Peyer's patch (tissue), 4 donors: ENCODE measurements at places on chromosomes 5 and 9.
A peak's percentile ranks its signal among the peaks of the same experiment; 100 is the strongest.

DNA sequence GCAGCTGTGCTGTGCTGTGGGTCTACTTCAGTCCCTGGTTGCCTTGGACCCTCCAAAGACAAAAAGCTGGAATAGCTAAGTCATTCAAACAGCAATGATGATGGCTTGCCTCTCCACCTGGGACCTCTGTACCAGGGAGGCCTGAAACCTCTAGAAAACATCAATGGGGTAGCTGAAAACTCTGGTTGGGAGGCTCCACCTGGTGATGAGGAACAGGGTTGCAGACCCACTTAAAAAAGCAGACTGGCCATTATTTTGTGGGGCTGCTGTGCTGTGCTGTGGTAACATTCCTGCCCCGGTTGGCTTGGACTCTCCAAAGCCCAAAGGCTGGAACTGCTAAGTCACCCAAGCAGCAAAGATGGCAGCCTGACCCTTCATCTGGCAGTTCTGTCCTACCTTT is 839.3 kb upstream of the ARRDC3 start:
- no peak for DNase-seq

- no peak for DNase-seq
Observed at GRCh38 chr9:32550150-32550561, 2.0 kb upstream of the SMIM27 start.

DNA sequence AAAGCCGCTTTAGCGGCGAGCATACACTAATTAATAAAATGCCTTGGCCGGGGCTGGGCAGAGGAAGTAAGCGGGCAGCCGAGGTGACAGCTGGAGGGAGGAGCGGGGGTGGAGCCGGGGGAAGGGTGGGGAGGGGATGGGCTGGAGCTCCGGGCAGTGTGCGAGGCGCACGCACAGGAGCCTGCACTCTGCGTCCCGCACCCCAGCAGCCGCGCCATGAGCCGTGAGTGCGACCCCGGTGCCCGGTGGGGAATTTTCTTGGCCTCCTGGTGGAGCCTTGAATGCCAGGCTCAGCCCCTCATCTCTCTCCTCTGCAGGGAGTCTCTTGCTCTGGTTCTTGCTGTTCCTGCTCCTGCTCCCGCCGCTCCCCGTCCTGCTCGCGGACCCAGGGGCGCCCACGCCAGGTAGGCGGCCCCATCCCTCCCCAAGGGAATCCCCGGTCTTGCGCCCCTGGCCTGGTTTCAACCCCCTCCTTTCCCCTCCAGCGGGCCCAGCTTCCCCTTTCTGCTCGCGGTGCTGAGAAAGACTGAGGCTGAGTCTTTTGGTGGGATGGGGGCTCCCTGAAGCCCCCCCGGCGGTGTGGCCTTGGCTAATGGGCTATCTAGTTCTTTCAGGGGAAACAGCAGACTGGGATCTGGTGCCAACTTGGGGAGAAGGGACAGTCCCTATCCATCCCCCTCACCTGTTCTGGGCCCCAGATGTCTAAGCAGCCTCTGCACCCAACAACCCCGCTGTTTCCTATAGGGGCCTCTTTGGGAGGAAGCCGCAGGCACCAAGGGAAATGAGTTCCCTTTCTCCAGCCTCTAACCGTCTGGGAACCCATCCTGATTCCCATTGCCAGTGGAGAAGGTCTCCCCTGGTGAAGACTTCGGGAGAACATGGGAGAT is at the start of gene PTGS1:
TSS of gene PTGS1 (plus strand) at position 156 of the 887 bp plus-strand sequence. CDS start at position 217, 61 bp downstream.
- DNase-seq = peak; percentile 62

DNA sequence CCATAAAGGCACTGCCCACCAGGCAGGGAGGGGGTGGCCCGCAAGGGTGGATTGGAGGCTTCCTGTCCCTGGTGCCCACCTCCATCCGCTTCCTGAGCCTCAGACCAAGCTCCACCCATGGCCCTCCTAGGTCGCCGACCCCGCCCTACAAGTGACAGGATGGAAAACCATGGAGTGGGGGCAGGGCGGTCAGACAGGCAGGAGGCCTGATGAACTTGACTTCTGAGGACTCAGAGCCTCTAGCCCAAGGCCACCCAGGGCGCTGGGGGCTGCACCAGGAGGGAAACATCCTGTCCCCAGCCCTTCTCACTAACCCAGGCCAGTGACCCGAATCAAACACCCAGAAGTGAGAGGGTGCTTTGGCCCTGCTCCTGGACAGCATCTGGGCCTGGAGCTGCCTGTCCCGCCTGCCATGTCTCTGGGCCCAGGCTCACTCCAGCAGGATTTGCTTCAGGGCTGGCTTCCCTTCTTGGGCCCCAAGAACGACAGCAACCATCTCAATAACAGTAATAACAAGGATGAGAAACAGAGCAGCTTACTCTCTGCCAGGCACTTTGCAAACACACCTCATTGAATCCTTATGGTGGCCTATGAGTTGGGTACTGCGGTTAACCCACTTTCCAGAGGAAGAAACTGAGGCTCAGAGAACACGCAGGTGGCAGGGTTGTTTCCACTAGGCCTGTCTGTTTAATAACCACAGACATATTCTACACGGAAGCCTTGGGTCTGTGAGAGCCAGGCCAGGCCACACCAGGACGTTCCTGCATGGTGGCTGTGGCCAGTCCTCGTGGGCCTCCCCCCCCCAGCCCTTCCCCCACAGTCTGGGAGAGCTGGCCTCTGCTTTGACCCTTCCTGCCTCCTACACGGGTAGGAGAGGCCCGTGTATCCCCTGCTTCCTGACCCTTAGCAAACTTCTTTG is 4.4 kb upstream of the ST6GALNAC6 start:
- peak; percentile 73 for DNase-seq

GRCh38 chr5:148843510-148844318 is 17.3 kb downstream of the ADRB2 start:
- no peak for DNase-seq

DNA sequence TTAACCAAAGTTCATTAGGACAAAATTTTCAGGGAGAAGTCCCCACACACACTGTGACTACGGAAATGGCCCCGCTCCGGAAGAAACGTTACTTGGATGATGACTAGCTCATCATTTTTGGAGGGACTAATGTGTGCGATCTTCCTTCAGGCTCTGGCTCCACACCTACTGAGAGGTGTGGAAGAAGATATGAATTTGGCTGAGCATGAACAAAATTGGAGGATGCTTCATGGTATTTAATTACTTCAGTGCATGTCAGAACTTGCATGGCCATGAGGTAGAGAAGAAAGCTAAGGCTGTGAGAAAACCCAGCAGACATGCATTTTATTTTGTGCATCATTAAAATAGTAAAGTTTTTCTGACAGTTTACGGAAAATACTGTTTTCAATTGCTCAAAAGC is 202.1 kb upstream of the TLE4 start:
- no peak for DNase-seq
